ENCODE measurements at places on chromosomes 4 and X. TPM values are rescaled to one million over a fixed set of nuclear protein-coding genes. Genes with fewer than 3 reads are reported as not detected.

DNA sequence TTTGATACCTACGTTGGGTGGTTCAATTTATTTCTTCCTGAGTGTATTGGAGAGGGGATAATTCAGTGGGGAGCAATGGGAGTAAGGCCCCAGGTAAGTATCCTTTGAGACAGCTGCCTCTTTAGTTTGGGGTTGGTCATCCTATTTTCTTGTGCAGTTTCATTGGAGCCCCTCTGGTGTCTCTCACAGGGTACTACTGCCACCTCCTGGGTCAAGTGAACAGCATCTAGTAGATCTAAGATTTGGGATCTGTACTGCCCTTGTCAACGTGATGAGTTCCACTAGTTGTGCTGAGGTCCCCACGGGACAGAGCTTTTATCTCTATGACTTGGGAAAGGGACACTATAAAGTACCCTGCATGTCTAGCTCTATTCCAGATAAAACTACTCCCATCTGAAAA lies 80.6 kb downstream of the PBDC1 start:
- no peak for DNase-seq

SH3TC1 gene
- total RNA-seq = 1.6 TPM

GRCh38 chr4:5755161-5755560 lies 44.2 kb downstream of the EVC start:
- no peak for DNase-seq

GNRHR gene
- total RNA-seq = not detected

DNA sequence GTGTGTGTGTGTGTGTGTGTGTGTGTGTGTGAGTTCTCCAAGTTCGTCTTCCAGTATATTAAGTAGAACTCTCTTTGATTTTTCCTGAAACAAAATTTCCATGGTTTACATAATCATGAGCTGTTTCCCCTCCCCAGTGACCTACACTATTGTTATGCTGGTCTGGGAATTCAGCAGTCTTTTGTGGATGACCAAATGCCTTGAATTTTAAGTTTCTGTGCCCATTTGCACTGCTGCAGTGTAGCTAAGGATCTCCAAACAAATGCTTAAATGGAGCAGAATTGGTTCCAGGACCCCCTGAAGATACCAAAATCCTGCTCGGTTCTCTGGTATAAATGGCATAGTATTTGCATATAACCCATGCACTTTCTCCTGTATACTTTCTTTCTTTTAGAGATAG lies 77.2 kb upstream of the SLC34A2 start:
- DNase-seq = peak; percentile 17
